ENCODE measurements at places on chromosomes 4 and X.

DNA sequence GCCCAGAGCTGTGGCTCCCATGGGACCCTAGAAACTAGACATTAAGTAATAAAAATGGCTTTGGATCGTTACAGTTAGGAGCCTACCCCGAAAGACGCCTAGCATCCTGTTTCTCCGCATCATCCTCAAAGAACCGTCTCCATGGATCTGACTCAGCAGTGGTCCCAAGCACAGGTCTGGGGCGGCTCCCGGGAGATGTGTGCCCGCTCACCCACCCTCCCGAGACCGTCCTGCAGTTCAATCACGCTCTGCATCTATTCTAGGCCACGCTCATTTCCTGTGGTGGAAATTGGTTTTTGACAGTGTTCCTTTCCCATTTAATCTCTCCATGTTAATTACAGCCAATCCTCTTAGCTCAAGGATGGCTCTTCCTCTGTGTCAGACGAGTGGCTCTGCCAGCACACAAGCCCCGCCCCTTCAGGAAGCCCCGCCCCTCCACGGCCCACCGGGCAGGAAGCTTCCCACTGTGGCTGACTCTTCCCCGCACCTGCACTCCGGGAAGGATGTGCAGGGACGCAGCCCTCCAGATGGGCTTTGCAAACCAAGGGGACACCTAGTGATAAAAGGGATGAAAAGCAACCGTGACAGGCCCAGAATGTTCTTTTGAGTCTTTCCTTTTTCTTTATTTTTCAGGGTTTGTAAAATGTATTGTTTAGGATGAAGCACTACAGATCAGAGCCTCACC lies 34.5 kb upstream of the HELT start:
- DNase-seq, result peak; percentile 61

GRCh38 chr4:152047451-152047850 lies 286.6 kb upstream of the GATB start:
- DNase-seq, result no peak

- no peak for DNase-seq
Measured at GRCh38 chr4:158111241-158111640, 61.6 kb downstream of the GASK1B start.

DNA sequence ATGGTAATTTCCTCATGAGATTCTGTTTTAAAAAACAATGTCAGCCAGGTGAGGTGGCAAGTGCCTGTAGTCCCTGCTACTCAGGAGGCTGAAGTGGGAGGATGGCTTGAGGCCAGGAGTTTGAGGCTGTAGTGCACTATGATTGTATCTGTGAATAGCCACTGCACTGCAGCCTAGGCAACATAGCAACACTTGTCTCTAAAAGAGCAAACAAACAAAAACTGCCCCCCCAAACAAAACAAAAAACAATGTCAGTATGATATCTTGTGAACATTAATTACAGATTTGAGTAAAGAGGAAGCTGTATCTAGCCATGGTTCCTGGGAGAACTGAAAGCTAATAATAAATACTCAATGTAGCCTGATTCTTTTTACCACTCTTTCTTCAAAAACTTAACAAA lies 6.8 kb upstream of the MSL3 start:
- DNase-seq, result no peak

GRCh38 chrX:17597327-17597726 lies 140.0 kb upstream of the SCML1 start:
- DNase-seq, result no peak

DNA sequence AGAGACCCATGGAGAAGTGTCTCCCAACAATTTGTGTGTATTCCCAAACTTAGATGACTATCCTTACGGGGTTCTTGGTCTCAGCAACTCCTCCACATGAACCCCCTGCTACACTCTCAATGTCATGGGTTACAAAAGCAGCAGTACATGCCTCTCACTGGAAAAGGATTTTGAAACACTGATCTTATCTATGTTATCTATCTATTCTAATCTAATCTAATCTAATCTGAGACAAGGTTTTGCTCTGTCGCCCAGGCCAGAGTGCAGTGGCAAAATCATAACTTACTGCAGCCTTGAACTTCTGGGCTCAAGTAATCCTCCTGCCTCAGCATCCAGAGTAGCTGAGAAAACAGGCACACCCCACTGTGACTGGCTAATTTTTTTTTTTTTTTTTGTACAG lies 19.3 kb downstream of the TSPAN5 start:
- no peak for DNase-seq

DNA sequence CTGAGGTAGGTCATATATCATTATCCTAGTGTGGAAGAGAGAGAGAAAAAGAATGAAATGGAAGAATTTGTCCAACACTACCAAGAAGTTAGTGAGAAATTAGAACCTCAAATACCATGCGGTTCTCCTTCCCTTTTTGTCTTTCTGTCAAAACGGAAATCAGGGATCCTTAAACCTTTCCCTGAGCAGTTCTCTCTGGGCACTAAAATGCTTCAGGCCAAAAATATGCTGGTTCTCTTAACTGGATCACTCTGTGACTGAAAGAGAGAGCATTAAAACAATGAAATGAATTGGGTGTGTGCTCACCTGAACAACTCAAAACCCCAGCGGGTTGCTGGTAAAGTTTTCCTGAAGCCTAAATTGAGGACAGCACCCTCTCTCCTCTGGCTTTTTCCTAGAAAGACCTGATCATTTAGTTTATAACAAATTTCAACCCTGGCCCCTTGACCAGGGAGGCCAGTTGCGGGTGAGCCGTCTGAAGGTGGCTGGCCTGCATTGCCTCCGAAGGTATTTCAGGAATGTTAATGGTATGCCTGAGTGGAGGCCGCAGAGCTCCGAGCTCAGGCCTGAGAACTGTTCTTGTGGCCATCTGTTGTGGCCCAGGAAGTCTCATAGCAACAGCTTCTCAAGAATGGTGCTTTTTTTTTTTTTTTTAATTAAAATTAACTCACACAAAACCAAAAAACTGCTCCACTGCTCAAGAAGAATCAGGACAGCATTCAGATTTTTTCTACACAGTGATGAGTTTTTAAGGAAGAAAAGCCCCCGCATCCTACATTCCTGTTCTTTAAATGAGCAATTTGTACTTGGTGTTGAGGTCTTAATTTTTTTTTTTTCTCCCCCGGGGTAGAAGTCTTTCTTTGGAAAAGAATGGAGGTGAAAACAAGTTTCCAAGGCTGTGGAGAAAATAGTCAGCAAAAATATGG lies 155.1 kb downstream of the SHROOM3 start:
- peak; percentile 91 for DNase-seq

GRCh38 chrX:11499076-11500044 lies 166.4 kb downstream of the ARHGAP6 start:
- DNase-seq, result peak; percentile 2

DNA sequence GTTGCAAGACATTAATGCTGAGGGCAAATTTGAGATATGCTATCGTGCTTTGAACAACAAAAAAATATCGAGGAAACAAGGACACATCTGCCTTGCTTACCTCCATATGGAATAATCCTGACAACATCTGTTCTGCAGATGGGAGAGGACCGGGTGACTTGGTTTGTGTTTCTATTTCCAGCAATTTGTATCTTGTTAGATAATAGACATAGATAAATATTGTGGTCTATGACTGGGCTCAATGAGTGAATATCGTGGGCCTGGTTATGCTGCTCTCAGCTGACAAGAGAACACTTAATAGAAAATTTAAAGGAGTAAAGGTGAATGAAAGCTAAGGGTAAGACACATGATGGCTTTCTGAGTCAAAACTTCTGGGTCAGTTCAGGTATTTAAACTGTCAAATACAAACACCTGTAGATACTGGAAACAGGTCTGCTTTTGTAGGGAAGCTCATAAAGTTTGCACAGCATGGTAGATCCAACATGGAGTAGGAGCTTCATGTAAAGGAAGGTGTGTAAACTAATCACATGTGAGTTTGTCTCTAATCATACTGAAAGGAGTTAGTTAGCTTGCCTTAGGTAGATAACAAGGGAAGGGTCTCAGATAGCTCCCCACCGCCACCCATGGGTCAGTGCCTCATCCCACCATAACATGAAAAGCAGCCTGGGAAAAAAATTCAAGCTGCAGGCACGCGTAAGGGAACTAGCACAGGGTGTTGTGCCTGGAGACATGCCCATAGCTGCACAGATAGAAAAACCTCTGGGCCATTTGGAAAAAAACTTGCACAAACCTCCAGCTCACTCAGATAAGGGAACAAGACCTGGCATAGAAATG lies 904.1 kb upstream of the EPHA5 start:
- no peak for DNase-seq

GRCh38 chr4:142408003-142408441 lies 438.1 kb downstream of the INPP4B start:
- no peak for DNase-seq

DNA sequence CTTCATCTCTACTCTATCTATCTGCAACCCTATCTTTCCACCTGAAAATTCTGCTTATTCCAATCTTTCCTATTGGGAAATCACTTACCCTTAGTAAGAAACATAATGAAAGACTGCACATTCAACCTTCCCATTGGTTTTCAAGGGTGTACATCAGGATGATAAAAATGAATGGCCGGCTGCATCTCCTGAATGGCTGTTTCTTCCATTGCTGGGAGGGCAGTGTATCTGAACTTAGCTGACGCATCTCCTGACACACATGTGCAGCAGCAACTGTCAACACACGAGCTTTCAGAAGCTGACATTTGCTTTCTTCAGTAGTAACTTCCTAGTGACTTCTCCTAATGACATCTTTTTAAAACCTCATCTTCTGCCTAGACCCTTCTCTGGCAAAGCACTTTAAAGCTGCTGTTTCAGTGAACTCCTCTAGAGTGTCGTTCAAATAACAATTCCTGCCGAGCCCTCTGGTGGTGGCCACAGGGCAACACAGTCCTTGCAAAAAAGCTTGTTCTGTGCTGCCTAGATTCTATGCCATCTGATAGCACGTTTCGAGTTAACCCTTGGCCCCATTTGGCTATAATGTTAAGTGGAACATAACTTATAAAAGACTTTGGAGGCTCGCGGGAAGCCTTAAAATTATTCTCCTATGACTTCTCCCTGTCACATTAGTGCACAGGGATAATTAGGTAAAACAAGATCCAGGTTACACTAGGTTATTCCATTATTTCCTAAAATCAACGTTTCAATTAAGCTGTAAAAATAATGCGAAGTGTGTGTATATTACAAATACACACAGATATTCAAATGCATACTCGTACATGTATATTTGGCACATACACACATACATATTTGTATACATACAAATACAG lies 2340.7 kb downstream of the PCDH7 start:
- DNase-seq, result peak; percentile 48

GRCh38 chrX:100625985-100626491 lies 10.6 kb downstream of the TSPAN6 start:
- no peak for DNase-seq

- no peak for DNase-seq
Measured at GRCh38 chr4:11599064-11599463, 170.4 kb upstream of the HS3ST1 start.

DNA sequence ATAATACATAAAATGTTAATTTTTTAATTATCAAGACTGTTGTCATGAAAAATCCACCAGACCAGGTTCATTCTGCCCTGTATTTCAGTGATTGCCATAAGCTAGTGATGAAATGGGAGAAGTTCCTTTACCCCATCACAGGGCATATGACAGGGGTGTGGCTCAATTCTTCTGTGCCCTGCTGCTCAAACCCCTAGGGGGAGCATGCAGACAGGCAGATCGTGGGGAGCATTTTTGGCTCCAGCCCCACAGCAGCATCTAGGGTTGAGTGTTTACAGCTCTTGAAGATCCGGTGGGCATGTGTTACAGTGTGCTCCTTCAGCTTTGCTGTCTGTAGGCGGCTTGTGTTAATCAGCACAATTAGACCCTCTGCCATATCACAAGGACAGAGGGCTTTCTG lies 700.7 kb downstream of the PCDH18 start:
- DNase-seq, result no peak

DNA sequence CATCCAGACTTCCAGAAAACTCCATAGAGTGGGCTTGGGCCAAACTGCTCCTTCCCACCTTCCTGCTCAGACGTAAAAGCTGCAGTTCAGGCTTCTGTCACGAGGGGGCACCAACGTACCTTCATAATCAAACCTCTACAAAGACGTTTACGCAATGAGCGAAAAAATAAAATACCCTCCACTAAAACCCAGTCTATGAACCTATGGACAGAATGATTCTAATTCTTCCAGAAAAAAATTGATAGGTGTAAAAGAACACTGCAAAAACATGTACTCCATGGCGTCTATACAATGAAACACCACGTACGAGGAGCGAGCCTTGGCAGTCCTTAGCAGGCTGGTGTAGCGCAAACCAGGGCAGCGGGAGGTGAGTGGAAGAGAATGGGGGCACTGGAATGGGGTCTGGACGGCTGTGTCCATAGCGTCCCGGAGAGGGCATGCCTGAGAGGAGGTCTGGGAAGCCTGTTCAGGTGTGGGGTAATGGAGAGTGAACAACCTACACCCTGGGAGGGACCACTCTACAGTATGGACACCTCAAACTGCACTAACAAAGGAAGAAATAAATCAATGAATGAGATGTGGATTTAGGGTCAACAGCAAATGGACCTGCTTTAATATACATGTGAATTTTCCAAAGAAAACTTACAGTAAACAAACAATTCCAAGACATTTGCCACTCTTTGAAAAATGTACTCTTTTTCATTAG lies 14.4 kb upstream of the RAB40A start:
- peak; percentile 71 for DNase-seq

DNA sequence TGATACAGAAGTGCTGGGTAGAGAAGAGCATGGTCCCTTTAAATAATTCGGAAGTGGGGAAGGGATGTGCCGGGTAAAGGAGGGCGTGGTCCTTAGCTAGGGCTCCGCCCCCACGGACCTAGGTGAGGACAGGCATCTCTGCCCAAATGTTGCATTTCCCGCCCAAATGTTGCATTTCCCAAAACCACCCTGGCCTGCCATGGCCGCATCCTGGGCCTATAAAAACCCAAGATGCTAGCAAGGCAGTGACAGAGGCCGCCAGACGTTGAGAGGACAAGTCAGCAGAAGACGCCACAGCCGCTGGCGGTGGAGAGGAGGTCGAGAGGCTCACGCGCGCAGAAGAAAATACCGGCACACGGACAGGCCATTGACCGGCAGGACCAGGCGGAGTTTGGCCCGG lies 46.1 kb downstream of the ZFP42 start:
- DNase-seq, result no peak

DNA sequence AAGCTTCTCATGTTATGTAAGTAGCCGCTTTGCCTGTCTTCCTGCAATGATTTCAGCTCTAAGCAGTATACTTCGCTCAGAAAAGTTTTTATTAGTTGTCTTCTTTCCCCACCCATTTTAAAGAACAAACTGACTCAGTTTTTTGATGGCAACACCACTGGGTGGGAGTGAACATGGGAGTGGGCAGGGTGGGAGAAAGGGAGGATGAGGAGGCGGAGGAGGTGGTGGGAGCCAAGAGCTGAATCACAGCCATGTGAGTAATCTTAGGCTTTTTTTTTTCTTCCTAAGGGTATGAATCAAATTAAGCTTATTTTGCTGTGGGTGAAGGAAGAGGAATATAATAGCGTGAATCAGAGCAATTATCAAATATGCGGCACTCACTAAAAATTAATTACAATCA lies 574.3 kb upstream of the DIPK2B start:
- no peak for DNase-seq

DNA sequence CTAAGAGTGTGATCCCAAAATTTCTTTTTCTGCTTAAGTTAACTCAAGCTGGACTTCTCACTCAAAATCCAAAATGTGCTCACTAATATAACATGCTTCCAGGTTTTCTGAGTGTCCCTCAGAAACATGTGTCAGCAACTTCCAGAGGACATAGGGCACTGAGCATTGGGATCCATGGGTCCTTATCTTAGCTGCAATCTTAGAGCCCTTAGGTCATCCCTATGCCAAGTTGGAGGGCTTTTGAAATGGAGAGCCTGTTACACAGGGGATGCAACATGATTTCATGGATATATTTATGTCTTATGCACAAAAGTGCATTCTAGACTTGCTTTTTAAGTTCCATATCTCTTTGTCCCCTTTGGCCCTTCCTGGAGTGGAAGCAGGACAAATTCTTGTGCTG lies 11.7 kb upstream of the HCCS start:
- DNase-seq, result no peak
